ENCODE measurements at places on chromosomes 3 and 15.

GRCh38 chr3:172324611-172325203, 123.5 kb downstream of the GHSR start:
- no peak for DNase-seq

GRCh38 chr3:64361962-64362735, 136.9 kb upstream of the PRICKLE2 start:
- no peak for DNase-seq

DNA sequence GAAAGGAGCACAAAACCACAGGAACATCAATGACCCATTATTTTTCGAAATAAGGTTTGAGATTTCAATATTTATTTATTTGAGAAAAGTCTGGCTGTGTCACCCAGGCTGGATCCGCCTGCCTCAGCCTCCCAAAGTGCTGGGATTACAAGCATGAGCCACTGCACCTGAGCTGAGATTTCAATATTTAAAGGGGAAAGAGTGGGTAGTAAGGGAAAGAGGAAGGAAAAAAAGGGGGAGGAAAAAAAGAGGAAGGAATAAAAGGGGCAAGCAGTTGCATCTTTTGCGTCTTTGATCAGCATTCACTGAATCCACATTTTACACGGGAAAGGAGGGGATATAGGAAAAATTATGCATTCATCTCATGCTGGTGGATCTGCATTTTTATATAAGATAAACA, 47.4 kb downstream of the ERICH6 start:
- DNase-seq, result no peak

DNA sequence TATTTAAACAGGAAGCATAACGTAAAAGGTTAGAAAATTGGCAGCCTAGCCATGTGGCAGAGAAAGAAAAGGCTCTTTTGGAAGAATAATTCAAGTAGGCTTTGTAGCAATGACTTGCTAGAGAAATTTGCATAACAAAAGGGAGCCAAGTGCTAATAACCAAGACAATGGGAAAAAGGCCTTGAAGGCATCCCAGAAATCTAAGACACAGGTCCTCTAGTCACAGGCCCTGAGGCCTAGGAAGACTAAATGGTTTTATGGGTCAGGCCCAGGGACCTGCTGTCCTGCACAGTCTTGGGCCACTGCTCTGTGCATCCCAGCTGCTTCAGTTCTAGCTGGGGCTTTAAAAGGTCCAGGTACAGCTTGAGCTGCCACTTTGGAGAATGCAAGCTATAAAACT, 78.5 kb downstream of the FGF7 start:
- DNase-seq, result no peak

DNA sequence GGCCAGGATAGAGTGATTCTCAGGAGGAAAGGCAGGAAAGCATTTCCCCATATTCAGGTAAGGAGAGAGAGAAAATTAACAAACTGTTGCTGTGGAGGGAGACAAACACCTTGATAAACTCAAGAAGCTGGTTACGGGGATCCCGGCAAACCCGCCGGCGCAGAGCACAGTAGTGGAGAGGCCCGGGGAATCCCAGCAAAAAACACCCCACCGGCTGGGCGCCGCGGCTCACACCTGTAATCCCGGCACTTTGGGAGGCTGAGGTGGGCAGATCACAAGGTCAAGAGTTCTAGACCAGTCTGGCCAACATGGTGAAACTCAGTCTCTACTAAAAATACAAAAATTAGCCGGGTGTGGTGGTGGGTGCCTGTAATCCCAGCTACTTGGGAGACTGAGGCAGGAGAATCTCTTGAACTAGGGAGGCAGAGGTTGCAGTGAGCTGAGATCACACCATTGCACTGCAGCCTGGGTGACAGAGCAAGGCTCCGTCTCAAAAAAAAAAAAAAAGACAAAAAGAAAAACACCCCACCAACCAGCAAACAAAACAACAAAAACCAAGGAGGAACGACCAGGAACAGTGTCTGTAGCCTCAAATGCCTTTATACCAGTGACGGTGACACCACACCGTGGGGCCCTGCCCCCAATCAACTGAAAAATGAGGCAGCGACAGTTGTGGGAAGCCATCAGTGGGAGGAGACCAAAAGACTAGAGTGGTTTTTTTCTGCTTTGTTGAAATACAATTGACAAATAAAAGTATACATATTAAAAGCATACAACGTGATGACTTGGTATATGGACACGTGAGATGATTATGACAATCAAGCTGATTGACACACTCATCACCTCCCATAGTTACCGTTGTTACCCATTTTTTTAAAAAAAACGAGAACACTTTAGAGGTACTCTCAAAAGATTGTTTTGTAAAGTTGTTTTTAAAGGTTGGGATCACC, 40.2 kb upstream of the IDH2 start:
- DNase-seq, result peak; percentile 51

GRCh38 chr15:65183865-65184159, 1.3 kb downstream of the CLPX start:
- no peak for DNase-seq

GRCh38 chr15:39737196-39737550, 45.5 kb downstream of the FSIP1 start:
- no peak for DNase-seq

GRCh38 chr3:151328298-151328995, 902 bp downstream of the P2RY13 start:
- peak; percentile 17 for DNase-seq

- no peak for DNase-seq
Observed at GRCh38 chr3:139970526-139970925, 35.5 kb downstream of the CLSTN2 start.
